ENCODE measurements at places on chromosomes 7 and 10. TPM values are rescaled to one million over a fixed set of nuclear protein-coding genes. Genes with fewer than 3 reads are reported as not detected.
A peak's percentile ranks its signal among the peaks of the same experiment; 100 is the strongest.

DNA sequence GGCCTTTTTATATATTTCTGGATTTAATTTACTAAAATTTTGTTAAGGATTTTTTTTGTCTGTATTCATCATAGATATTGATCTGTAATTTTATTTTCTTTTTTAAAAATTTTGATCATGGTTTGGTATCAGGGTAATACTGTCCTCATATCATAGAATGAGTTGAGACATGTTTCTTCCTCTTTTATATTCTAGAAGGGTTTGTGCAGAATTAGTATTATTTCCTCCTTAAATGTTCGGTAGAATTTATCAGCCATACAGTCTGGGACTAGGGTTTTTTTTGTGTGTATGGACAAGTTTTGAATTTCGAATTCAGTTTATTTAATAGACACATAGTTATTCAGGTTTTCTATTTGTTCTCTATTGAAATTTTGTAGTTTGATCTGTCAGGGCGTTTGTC, 54.0 kb downstream of the SHOC2 start:
- no peak overlapping the region for H3K4me3 ChIP-seq
- H3K4me1 ChIP-seq: peaks cover 59% of the 10 kb centered on the region

GRCh38 chr10:127556916-127557315, 7.8 kb downstream of the NPS start:
- DNase-seq: no peak
- H3K4me1 ChIP-seq: peaks cover 2% of the 10 kb centered on the region
- H3K27me3 ChIP-seq: peaks cover 4% of the 10 kb centered on the region
- H3K4me3 ChIP-seq: no peak overlapping the region
- H3K27ac ChIP-seq: no peak overlapping the region

DNA sequence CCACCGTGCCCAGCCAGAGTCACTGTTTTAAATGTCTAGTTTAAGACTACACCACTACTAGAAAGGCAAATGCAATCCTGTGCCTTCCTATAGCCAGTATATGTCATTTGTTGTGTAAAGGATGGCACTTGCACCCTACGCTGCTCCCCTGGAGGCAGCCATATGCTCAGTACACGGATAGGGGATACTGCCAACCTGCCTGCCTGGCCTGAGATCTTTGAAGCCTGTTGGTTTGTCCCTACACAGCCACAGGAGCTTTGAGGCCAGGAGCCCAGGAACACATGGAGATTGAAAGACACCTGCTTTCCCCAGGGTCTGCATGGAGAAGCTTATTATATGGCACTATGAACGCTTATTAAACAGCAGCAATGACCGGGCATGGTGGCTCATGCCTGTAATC, 2.3 kb upstream of the SCRN1 start:
- H3K4me3 ChIP-seq: no peak overlapping the region
- no peak for DNase-seq
- H3K4me1 ChIP-seq: peaks cover 11% of the 10 kb centered on the region

GRCh38 chr7:77360104-77360503, 56.0 kb downstream of the GSAP start:
- no peak overlapping the region for H3K4me3 ChIP-seq
- H3K4me1 ChIP-seq: peaks cover 19% of the 10 kb centered on the region
- no peaks in the 10 kb centered on the region for H3K36me3 ChIP-seq
- DNase-seq: no peak
- no peak overlapping the region for H3K27ac ChIP-seq

GRCh38 chr10:83218205-83218604, 921.1 kb upstream of the GHITM start:
- no peaks in the 10 kb centered on the region for H3K27me3 ChIP-seq
- H3K36me3 ChIP-seq: no peaks in the 10 kb centered on the region
- DNase-seq: no peak
- H3K4me3 ChIP-seq: no peak overlapping the region
- H3K27ac ChIP-seq: no peak overlapping the region

DNA sequence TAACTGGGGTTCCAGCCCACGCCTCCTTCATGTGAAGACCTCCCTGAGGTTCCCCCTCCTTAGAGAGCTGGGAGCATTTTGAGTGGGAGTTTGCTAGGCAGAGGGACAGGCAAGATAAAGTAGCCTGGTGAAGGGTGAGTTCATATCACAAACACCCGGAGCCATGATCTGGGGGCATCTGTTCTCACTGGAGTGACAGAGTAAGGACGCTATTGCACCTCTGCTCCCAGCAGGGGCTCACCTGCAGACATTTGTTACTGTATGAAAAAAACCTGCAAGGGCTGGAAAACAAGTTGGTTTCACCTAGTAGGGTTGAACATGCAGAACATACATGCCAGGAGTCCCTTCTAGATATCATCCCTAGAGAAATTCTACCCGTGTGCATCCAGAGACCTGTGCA, 88.4 kb downstream of the CARD11 start:
- no peaks in the 10 kb centered on the region for H3K27me3 ChIP-seq
- DNase-seq: no peak
- H3K4me3 ChIP-seq: peak overlapping the region; percentile 69
- H3K27ac ChIP-seq: peak overlapping the region; percentile 91

Gene ELMO1
- 94.4 TPM for total RNA-seq

Gene RNF148
- not detected for total RNA-seq

Gene PILRA
- 10.6 TPM for total RNA-seq

Gene CALML5
- total RNA-seq: not detected

Gene DRGX
- total RNA-seq: not detected

Gene CALCR
- total RNA-seq: not detected

- H3K27ac ChIP-seq: no peak overlapping the region
- no peak overlapping the region for H3K4me3 ChIP-seq
- no peaks in the 10 kb centered on the region for H3K4me1 ChIP-seq
- no peaks in the 10 kb centered on the region for H3K27me3 ChIP-seq
- H3K36me3 ChIP-seq: no peaks in the 10 kb centered on the region
- DNase-seq: no peak
These were observed 31.0 kb downstream of the SLIT1 start for GRCh38 chr10:97154781-97155180.

DNA sequence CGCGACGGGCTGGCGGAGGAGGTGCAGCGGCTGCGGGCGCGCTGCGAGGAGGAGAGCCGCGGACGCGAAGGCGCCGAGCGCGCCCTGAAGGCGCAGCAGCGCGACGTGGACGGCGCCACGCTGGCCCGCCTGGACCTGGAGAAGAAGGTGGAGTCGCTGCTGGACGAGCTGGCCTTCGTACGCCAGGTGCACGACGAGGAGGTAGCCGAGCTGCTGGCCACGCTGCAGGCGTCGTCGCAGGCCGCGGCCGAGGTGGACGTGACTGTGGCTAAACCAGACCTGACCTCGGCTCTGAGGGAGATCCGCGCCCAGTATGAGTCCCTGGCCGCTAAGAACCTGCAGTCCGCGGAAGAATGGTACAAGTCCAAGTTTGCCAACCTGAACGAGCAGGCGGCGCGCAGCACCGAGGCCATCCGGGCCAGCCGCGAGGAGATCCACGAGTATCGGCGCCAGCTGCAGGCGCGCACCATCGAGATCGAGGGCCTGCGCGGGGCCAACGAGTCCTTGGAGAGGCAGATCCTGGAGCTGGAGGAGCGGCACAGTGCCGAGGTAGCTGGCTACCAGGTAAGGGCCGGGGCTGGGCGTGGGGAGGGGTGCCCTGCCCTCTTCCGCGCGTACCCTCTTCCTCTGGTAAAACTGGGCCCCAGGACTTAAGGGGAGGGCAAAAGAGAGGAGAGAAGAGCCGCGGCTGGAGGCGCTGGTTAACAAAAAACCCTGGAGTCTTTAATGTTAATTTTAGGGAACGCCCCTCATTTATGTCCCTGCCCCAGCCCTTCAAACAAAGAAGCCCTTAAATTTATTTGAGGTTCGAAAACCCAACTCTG, 987 bp downstream of the INA start:
- peaks cover 36% of the 10 kb centered on the region for H3K27me3 ChIP-seq
- H3K36me3 ChIP-seq: no peaks in the 10 kb centered on the region
- H3K27ac ChIP-seq: no peak overlapping the region
- no peak for DNase-seq

Gene ACTL6B
- total RNA-seq: not detected

Gene MYL7
- total RNA-seq: not detected

- no peak for DNase-seq
- no peak overlapping the region for H3K4me3 ChIP-seq
- H3K36me3 ChIP-seq: peaks cover 13% of the 10 kb centered on the region
- peaks cover 13% of the 10 kb centered on the region for H3K4me1 ChIP-seq
- no peaks in the 10 kb centered on the region for H3K27me3 ChIP-seq
These were observed 160.9 kb upstream of the NEBL start for GRCh38 chr10:21057989-21058388.

DNA sequence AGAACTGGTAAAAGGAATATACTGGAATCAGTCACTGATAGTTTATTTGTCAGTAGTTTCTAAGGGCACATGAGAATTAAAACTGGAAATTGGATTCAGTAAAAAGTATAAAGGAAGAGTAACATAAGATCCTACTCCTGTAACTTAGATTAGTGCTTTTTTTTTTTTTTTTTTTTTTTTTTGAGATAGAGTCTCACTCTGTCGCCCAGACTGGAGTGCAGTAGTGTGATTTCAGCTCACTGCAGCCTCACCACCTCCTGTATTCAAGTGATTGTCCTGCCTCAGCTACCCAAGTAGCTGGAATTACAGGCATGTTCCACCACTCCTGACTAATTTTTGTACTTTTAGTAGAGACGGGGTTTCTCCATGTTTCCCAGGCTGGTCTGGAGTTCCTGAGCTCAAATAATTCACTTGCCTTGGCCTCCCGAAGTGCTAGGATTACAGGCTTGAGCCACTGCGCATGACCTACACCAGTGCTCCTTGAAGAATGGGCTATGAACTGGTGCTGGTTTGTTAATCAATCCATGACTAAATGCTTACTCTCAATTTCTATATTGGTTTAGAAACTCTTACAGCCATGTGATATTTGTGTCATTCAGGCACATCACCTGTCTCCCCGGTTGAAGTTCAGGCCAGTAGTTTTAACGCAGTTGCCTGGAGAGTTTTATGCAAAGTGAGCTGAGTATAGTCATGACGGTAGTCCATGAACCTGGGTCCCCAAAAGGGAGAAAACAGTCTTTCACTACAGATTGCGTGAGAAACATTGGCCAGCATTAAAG, 65.0 kb downstream of the ZEB1 start:
- no peak for DNase-seq
- no peak overlapping the region for H3K4me3 ChIP-seq
- H3K27me3 ChIP-seq: no peaks in the 10 kb centered on the region
- H3K36me3 ChIP-seq: peaks cover 12% of the 10 kb centered on the region

DNA sequence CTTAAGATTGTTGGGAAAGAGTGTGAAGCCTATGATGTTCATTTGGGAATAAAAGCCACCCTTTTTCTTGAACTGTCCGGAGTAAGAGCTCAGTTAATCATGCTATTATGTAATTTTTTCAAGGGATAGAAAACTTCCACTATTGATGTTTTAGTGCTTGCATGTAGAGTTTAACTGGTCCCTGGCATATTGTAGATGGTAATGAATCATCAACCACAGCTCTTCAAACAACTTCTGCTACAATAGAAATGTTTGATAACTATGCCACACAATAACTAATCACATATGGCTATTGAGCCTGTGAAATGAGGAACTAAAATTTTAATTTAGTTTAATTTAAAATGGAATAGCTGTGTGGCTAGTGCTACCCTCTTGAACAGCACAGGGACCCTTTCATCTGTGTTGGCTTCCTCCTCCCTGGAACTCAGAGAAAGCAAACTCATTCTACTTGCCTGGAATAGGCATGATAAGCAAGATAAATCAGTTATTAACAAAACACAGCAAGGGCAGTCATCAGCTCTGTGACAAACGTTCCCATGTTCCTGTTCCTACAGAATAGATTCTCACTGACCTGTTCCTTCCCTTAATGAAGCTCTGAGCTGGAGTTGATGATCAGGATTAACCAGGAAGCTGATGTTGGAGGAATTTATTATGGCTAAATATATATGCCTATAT, 4.9 kb upstream of the SRI start:
- DNase-seq: no peak
- H3K27me3 ChIP-seq: peaks cover 8% of the 10 kb centered on the region
- no peak overlapping the region for H3K27ac ChIP-seq
- peaks cover 14% of the 10 kb centered on the region for H3K4me1 ChIP-seq
- H3K36me3 ChIP-seq: peaks cover 7% of the 10 kb centered on the region

GRCh38 chr10:97740613-97741012, 3.7 kb downstream of the ZFYVE27 start:
- no peaks in the 10 kb centered on the region for H3K27me3 ChIP-seq
- H3K36me3 ChIP-seq: peaks cover 64% of the 10 kb centered on the region
- DNase-seq: no peak
- peaks cover 82% of the 10 kb centered on the region for H3K4me1 ChIP-seq
- H3K27ac ChIP-seq: peak overlapping the region; percentile 27
- H3K4me3 ChIP-seq: peak overlapping the region; percentile 58

GRCh38 chr7:106608661-106609060, 52.3 kb downstream of the CCDC71L start:
- no peak overlapping the region for H3K27ac ChIP-seq
- no peaks in the 10 kb centered on the region for H3K4me1 ChIP-seq
- no peaks in the 10 kb centered on the region for H3K36me3 ChIP-seq
- no peak for DNase-seq
- H3K27me3 ChIP-seq: no peaks in the 10 kb centered on the region

DNA sequence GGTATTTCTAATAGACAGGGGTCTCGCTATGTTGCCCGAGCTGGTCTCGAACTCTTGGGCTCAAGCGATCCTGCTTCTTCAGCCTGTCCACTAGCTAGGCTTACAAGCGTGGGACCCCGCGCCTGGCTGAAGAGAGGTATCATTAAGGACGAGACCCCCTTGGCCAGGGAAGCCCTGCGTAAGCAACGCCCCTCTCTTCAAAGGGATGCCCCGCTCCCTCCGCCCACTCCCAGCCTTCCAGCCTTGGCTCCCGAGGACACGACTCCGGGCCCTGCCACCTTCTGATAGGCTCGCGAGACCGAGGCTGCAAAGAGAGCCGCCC, 220 bp upstream of the ZKSCAN5 start:
- DNase-seq: no peak
- peaks cover 5% of the 10 kb centered on the region for H3K36me3 ChIP-seq
- peaks cover 19% of the 10 kb centered on the region for H3K4me1 ChIP-seq
- H3K27ac ChIP-seq: peak overlapping the region; percentile 97
- peak overlapping the region; percentile 100 for H3K4me3 ChIP-seq

Gene MSMB
- not detected for total RNA-seq

GRCh38 chr10:131726076-131726880, 174.5 kb upstream of the PPP2R2D start:
- peaks cover 4% of the 10 kb centered on the region for H3K4me1 ChIP-seq
- no peak for DNase-seq
- H3K27ac ChIP-seq: peak overlapping the region; percentile 29

- H3K36me3 ChIP-seq: peaks cover 2% of the 10 kb centered on the region
- no peak for DNase-seq
- peaks cover 42% of the 10 kb centered on the region for H3K4me1 ChIP-seq
- H3K4me3 ChIP-seq: peak overlapping the region; percentile 1
- peaks cover 7% of the 10 kb centered on the region for H3K27me3 ChIP-seq
These were observed 153.7 kb downstream of the DNAJB6 start for GRCh38 chr7:157490465-157490912.

DNA sequence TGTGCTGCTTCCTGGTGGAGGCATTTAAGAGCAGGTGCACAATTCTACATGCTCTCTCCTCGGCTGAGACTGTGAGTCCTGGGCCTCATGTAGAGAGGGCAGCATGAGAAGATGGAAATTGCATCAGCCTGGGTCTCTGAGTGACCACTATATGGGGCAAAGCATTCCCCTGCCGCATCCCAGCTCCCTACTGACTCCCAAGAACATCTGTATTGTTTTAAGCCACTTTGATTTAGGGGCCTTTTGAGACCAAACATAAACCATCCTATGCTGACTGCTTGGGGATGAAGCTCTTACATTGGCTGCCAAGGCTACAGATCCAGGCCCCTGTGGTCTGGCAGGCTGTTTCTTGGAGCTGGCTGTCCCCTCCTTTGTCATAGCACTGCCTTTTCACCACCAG, 101.3 kb upstream of the TBX20 start:
- peaks cover 15% of the 10 kb centered on the region for H3K27me3 ChIP-seq
- DNase-seq: no peak
- H3K4me3 ChIP-seq: no peak overlapping the region
- no peak overlapping the region for H3K27ac ChIP-seq
